Stimulated activated CD8-positive, alpha-beta memory T cell treated with anti-CD3 and anti-CD28 coated beads, Interleukin-2, amount 100 ng/mL, for 48 hours (primary cell): ENCODE measurements at places on chromosomes 13 and 19.

- DNase-seq: no peak
Observed at GRCh38 chr13:113032291-113032690, 63.3 kb downstream of the MCF2L start.

DNA sequence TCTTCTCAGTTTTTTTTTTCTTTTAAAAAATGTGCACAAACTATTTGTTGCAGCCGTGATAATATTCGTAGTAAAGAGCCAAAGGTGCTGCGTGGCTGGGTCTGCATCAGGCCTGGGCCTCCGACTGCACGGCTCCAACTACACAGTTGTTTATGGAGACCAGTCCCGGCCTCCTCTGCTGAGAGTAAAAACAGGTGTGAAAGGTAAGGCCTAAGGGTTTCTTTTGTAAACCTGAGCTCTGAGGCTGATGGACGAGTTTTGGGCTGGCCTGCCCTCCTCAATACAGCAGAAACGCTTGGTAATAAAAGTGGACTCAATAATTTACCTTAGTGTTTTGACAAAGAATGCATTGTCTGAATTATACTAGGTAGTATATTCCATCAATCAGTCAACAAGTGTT is 3.9 kb downstream of the MBNL2 start:
- DNase-seq: no peak

- DNase-seq: no peak
Observed at GRCh38 chr13:66154976-66155375, 1075.2 kb downstream of the PCDH9 start.

DNA sequence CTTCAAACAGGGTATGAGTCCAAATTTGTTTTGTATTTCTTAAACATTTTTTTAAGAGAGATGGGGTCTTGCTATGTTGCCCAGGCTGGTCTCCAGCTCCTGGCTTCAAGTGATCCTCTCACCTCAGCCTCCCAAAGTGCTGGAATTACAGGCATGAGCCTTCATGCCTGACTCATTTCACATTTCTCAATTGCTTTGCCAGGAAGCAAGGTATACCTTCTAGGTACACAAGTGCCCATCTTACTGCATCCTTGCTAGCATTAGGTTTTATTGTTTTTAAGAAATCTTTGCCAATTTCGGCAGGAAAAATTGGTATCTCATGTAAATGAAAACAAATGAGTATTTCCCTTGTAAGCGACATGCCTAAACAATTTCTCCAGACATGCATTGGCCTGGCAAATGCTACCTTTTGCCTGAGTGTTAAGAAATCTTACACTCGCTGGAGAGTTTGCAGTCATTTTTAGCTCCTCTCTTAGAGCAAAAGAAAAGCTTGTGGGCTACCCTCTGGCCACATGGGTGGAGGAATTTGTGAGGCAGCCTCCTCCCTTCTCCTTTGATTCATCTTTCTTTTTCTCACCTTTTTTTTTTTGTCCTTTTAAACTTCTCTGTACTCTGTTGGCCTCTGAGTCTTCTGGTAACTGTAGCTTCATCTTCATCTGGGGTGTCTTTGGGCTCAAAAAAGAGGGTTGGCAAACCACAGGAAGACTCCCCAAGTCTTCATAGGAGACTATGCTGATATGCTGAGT is 33.0 kb downstream of the ACTL9 start:
- DNase-seq: no peak

DNA sequence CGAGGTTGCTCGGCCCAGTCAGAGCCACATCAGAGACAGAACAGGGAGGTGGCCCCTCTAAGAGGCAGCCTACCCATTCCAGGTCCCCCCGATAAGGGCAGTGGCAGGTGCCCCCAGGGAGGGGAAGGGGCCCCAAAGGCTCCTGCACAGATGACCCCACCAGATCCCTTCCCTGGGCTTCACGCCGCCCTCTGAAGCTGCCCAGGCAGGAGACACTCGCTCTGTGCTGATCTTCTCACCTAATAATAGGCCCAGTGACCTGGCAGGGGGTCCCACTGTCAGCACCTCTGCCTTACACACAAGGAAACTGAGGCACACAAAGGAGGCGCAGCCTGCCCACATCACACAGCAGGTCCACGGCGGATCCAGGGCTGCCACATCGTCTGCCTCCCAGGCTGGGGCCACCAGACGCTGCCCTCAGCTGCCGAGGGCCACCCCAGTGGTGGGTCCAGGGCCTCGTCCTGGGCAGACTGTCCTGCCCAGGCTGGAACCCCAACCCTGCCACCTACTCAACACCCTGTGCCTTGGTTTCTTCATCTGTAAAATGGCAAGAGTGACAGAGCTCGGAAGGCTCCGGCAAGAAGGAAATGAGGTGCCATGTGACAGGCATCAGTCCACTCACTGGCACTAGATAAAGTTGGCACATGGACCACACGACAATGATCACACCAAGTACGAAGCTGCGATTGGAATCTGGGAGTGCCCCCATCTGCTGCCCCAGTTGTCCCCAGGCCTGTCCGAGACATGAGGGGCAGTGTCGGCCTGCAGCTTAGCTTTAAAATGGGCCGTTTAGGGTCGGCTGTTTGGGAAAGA is 56.5 kb downstream of the KLF2 start:
- no peak for DNase-seq

DNA sequence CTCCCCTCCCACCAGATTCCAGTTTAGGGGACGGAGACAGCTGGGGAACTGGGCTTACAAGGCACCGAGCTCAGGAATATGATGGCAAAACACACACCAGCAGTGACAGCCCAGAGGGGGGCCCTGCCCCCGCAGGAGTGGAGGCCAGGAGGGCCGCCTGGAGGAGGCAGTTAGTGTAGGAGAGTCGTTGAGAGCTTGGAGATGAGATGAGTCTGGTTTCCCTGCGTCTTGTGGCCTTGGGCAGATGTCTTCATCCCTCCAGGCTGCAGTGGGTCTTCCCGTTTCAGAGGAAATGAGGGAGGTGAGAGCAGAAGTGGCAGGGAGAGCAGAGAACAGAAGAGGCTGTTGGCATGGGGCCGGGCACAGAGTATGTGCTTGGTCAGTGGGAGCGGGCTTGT is 4.9 kb downstream of the CELF5 start:
- no peak for DNase-seq

- DNase-seq: no peak
Observed at GRCh38 chr13:111036665-111037064, 78.4 kb upstream of the ARHGEF7 start.

GRCh38 chr19:14342809-14343208 is 38.4 kb upstream of the ADGRE5 start:
- DNase-seq: no peak

DNA sequence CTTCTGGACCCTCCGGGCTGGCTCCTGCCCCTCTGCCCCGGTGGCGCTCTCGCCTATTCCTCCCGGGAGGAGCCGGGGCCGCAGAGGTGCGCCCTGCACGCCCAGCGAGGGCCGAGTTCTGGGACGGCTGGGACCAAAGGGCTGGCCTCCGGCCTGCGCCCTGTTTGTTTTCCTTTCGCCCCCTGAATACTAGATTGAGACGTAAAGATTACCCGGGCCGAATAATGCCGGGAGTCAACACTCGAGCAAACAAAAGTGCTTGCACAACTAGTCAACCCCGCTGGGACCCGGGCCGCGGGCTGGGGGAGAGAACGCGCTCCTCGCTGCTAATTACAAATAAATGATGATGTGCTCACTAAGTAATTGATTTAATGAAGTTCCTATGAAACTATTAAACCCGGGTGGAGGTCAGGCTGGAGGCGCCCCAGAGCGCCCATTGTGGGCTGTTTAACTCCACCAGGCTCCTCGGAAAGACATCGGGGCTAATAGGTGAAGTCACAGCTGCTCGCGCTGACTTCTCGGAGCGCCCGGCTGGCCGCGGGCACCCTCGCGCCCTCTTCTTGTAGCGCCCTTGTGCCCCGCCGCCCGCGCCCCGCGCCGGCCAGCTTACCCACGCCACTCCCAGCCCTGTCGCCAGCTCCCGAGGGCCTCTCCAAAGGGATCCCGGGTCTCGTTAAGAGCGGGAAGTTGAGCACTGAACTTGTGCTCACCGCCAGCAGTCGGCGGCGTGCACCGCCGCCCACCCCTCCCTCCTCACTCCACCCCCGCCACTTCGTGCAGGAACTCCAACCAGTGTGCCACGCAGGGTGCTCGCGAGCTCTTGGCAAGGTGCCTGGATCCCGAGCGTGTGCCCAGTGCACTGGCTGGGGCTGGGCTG is 14.9 kb downstream of the ZIC5 start:
- DNase-seq: no peak

- DNase-seq: peak; percentile 66
Observed at GRCh38 chr19:33406521-33407139, 33.1 kb downstream of the CEBPG start.

GRCh38 chr13:35025314-35025713 is 83.2 kb downstream of the NBEA start:
- DNase-seq: no peak

DNA sequence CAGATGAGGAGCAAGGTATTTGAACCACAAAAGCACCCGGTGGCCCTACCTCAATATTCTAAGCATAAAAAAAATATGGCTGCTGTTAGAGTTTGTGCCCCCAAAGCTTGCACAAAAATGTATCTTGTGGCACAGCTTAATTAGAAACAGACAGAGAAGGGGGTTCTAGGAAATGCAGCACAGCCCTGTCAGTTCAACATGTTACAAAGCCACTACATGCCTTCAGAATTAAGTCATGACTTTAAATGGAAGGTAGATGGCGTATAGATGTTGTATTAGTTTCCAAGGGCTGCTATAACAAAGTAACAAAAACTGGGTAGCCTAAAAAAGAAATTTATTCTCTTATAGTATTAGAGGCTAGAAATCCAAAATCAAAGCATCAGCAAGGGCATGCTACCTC is 703.8 kb downstream of the DIAPH3 start:
- no peak for DNase-seq

- DNase-seq: no peak
Observed at GRCh38 chr19:3803114-3803888, 17.1 kb upstream of the MATK start.

DNA sequence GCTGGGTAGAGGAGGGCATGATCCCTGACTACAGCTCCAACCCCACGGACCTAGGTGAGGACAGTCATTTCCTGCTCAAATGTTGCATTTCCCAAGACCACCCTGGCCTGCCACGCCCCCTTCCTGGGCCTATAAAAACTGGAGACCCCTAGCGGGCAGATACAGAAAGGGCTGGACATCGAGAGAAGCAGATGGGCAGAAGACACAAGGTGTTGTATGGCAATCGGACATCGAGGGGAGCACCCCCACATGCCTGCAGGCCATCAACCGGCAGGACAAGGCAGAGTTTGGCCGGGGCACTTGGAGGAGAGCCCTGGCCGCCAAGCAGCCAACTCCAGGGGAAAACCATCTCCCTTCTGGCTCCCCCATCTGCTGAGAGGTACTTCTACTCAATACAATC is 746.4 kb downstream of the PCDH9 start:
- no peak for DNase-seq

DNA sequence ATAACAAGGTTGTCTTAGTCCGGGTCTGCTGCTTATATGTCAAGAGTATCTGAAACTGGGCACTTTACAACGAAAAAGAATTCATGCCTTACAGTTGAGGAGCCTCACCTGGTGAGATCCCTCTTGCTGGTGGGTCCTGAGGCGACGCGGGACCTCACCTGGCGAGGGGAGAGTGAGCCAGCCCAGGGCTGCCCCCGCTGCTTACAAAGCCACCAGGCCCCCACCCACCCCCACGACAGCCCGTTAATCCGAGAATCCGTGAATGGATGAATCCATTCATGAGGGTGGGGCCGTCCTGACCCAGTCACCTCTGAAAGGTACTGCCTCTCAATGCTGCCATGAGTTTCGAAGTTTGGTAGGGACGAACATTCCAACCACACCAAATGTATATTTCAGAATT is 54.0 kb upstream of the F7 start:
- no peak for DNase-seq

DNA sequence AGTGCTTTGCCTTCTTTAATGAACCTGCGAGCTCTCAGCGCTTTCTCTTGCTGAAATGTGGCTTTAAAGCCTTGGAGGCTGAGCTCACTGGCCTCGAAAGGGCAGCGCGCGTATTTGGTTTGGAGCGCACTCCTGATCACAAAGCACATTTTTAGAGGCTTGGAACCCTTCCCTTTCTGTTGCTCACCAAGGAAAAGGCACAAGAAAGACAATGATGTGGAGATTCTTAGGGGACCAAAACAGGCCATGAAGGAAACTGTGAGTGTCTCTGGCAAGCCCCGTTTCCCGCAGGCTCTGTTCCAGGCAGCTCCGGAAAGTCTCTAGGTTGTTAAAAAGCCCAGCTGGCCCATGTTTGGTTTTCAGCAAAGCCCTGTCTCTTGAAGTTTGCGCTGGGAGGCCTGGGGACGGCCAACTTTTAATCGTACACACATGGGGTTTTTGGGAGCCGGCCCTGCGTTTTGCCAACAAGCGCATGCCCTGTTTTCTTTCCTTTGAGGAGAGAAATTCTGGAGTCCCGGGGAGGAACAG is 9.4 kb upstream of the SPC24 start:
- no peak for DNase-seq
